CD4-positive, CD25-positive, alpha-beta regulatory T cell (primary cell): ENCODE measurements at places on chromosomes 11 and 22.

DNA sequence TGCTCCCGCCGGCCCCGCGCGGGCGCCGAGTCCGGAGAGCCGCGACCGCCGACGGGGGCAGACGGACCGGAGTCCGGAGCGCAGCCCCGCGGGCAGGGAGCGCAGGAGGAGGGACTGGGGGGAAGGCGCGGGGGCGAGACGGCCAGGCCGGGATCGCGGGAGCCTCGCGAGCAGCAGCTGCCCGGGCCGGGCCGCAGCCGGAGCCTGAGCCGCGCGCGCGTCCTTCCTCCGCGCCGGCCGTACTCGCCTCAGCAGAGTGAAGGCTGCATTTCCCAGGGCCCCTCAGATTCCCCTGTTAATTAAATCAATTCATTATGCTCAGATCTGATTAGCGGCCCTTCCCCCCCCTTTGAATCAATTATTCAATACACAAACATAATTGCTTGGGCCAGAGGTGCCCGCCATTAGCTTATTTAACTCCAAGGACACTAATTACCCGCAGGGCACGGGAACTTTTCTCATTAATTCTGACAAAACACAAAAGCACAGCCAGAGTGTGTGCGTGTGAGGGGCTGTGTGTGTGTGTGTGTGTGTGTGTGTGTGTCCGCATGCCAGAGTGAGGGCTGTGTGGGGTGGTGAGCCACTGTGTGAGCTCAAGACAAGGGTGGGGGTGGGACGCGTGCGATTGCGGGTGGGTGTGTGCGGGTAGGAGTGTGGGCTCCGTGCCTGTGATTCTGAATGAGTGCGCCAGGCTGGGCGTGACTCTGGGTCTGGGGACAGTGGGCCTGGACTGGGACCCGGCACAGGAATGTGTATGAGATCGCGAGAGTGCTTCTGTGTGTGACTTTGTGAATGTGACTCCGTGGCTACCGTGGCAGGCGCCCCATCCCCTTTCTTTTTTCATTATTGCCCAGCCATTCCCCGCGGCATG, 5.1 kb upstream of the LMO1 start:
- no peak for DNase-seq
- H3K36me3 ChIP-seq = no peaks in the 10 kb centered on the region
- H3K4me3 ChIP-seq = no peak overlapping the region
- H3K27me3 ChIP-seq = peaks cover 22% of the 10 kb centered on the region
- H3K4me1 ChIP-seq = peaks cover 12% of the 10 kb centered on the region
- H3K27ac ChIP-seq = no peak overlapping the region

DNA sequence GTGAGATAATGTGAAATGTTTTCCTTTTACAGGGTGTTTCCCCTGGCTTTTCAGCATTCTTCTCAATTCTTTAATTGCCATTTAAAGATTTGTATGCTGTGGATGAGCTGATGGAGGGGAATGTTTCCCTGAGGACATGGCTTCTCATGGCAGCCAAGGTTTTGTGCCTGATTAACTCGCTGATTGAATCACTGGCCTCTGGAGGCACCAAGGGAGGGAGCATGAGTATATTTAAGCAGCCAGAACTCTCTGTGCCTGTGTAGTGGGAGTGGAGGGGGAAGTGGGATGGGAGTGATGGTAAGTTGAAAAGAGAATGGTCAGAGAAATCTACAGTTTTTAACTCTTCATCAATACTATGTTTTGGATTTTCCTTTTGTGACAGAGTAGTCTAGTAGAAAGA, 88.7 kb downstream of the STIM1 start:
- peak overlapping the region; percentile 39 for H3K4me3 ChIP-seq
- no peaks in the 10 kb centered on the region for H3K36me3 ChIP-seq
- DNase-seq = no peak

DNA sequence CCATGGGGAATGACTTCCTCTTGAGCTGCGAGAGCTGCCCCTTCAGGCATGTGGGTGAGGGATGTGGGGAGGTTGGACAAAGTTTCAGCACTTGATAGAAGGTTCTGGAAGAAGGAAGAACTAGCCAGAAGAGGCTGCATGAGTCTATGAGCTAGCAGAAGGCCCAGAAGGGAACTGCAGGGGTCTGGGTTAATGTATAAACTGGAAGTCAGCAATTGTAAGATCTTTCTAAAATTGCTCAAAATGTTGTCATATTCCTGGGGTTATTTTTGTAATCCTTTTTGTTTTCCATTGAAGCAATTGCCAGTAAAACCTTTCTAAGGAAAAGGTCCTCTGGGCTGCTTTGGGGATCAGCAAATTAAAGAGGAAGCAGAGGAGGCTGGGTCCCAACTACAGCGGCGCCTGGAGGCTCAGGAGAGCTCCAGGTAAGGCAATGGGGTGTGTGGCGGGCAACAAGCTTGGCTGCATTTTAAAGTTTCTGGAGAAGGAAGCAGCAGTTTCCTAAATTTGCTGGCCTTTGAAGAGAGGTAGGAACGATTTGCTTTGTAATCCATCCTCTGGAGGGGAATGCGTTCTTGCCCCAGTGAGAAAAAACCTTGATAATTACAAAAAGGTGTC, 29.2 kb downstream of the ADAMTS15 start:
- no peaks in the 10 kb centered on the region for H3K4me1 ChIP-seq
- no peaks in the 10 kb centered on the region for H3K27me3 ChIP-seq
- H3K36me3 ChIP-seq = no peaks in the 10 kb centered on the region
- no peak for DNase-seq
- H3K27ac ChIP-seq = no peak overlapping the region

DNA sequence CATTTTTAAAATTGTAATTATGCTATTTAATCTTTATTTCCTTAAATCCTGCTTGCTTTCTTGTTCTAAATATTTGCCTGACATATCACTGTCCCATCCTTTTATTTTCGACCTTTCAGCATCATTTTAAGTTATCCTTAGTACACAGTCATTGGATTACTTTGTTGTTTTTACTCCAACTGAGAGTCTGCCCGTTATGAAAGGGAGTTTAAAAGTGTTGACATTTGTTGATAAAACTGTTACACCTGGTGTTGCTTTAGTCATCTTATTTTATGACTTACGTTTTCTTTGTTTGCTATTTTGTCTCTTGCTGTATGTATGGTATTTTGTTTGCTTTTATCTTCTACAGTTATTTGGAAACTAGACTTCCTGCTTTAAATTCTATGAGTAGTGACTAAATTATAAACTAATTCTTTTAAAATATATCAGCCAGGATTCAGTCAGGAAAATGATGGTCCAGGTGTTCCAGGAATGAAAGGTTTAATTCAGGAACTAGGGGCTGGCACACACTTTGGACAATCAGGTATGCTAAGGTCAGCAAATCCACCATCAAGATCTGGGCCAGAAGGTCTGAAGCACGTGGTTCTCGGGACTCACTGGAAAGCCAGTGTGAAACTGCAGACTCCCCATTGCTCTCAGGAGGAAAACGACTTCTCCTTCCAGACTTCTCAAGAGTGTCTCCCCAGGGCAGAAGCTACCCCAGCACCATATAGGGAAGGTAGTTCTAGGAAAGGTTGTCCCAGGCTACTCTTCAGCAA, 86.0 kb downstream of the RASSF10 start:
- H3K4me3 ChIP-seq = no peak overlapping the region
- no peak overlapping the region for H3K27ac ChIP-seq
- DNase-seq = no peak
- no peaks in the 10 kb centered on the region for H3K36me3 ChIP-seq
- H3K4me1 ChIP-seq = no peaks in the 10 kb centered on the region

DNA sequence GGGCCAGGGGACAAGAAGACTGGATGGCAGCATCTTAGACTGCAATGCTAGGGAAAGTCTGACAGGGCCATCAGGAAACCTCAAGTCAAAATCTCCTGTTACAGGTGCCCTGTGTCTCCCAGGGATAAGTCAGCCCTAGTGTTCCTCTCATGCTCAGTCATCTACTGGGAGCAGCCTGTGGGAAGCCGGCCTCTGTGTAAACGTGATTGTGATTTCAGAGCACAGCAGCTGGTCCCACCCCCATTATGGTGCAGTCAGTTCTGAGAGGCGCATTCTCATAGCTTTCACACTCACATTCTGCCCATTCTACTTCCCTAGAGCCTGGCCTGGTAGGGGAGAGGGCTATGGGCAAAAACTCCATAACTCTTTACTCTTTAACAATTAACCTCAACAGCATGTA, 7.2 kb upstream of the SLN start:
- no peaks in the 10 kb centered on the region for H3K36me3 ChIP-seq
- peaks cover 5% of the 10 kb centered on the region for H3K27me3 ChIP-seq
- H3K4me1 ChIP-seq = no peaks in the 10 kb centered on the region
- H3K4me3 ChIP-seq = no peak overlapping the region
- no peak overlapping the region for H3K27ac ChIP-seq
- no peak for DNase-seq

GRCh38 chr11:60971520-60971919, at the start of gene CD6:
Gene CD6 (plus strand): TSS chr11:60971680. CDS start chr11:60971866, 186 bp downstream.
- peaks cover 57% of the 10 kb centered on the region for H3K4me1 ChIP-seq
- H3K27me3 ChIP-seq = peaks cover 3% of the 10 kb centered on the region
- H3K36me3 ChIP-seq = peaks cover 2% of the 10 kb centered on the region
- peak within 1 kb of the TSS; percentile 92 for H3K4me3 ChIP-seq
- peak within 1 kb of the TSS; percentile 82 for H3K27ac ChIP-seq
- DNase-seq = peak; percentile 39

DNA sequence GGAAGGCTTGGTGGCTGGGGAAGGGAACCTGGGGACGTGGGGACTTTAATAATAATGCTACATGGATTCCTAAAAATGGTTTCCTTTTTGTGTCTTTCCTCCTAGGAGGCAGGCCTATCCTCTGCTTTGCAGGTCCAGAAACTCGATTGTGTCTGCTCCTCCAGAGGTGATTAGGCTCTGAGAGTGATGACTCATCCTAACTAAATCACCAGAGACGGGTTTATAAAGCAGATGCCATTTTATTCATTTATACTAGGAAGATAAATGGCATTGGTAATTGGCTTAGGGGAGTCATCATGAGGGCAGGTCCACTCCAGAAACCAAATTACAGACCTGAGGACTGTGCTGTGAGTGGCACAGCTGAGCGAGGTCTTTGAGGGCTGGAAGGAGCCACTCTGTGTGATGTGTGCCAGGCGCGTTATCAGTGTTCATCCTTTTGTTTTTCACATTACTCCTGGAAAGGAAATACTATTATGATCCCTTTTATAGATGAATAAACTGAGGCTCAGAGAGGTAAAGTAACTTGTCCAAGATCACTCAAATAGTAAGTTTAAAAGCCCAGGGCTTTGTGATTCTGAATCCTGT, 7.1 kb downstream of the NLRX1 start:
- no peak overlapping the region for H3K27ac ChIP-seq
- no peak for DNase-seq
- no peak overlapping the region for H3K4me3 ChIP-seq
- H3K36me3 ChIP-seq = no peaks in the 10 kb centered on the region

- H3K27me3 ChIP-seq = peaks cover 13% of the 10 kb centered on the region
- no peak overlapping the region for H3K27ac ChIP-seq
- no peak for DNase-seq
- no peaks in the 10 kb centered on the region for H3K4me1 ChIP-seq
- H3K4me3 ChIP-seq = no peak overlapping the region
These were observed 18.3 kb downstream of the AMOTL1 start for GRCh38 chr11:94786264-94787126.

DNA sequence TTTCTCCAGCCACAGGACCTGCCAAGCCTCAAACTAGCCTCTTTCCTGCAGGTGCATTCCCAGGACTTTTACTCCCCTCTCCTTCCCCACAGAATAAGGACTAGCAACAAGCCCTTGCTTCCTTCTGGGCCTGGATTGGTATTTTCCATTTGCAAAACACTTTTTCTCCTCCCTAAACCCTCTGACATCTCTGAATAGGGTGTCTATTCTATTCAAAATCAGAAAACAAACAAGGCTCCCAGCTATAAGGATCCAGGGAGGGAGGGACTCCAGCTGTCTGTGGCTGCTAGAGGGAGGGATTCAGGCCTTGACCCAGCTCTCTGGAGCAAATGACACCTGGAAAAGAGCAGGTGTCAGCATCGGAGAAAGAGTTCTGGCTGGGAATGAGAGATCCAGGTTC, 168.5 kb upstream of the BDNF start:
- no peaks in the 10 kb centered on the region for H3K27me3 ChIP-seq
- no peak for DNase-seq
- H3K4me1 ChIP-seq = no peaks in the 10 kb centered on the region
- H3K36me3 ChIP-seq = no peaks in the 10 kb centered on the region

DNA sequence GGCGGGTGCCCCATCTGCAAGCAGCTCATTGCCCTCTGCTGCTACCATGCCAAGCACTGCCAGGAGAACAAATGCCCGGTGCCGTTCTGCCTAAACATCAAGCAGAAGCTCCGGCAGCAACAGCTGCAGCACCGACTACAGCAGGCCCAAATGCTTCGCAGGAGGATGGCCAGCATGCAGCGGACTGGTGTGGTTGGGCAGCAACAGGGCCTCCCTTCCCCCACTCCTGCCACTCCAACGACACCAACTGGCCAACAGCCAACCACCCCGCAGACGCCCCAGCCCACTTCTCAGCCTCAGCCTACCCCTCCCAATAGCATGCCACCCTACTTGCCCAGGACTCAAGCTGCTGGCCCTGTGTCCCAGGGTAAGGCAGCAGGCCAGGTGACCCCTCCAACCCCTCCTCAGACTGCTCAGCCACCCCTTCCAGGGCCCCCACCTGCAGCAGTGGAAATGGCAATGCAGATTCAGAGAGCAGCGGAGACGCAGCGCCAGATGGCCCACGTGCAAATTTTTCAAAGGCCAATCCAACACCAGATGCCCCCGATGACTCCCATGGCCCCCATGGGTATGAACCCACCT, 28.0 kb upstream of the L3MBTL2 start:
- H3K27ac ChIP-seq = no peak overlapping the region
- H3K36me3 ChIP-seq = peaks cover 68% of the 10 kb centered on the region
- H3K27me3 ChIP-seq = no peaks in the 10 kb centered on the region
- DNase-seq = no peak

- no peaks in the 10 kb centered on the region for H3K36me3 ChIP-seq
- DNase-seq = no peak
- H3K4me1 ChIP-seq = no peaks in the 10 kb centered on the region
- H3K27ac ChIP-seq = no peak overlapping the region
- no peak overlapping the region for H3K4me3 ChIP-seq
- no peaks in the 10 kb centered on the region for H3K27me3 ChIP-seq
These were observed 48.7 kb upstream of the TEAD1 start for GRCh38 chr11:12625438-12626071.

- no peak overlapping the region for H3K27ac ChIP-seq
- H3K36me3 ChIP-seq = no peaks in the 10 kb centered on the region
- no peak for DNase-seq
- no peaks in the 10 kb centered on the region for H3K4me1 ChIP-seq
- H3K4me3 ChIP-seq = no peak overlapping the region
- H3K27me3 ChIP-seq = peaks cover 5% of the 10 kb centered on the region
These were observed 43.5 kb upstream of the OR9Q1 start for GRCh38 chr11:57980201-57980600.

DNA sequence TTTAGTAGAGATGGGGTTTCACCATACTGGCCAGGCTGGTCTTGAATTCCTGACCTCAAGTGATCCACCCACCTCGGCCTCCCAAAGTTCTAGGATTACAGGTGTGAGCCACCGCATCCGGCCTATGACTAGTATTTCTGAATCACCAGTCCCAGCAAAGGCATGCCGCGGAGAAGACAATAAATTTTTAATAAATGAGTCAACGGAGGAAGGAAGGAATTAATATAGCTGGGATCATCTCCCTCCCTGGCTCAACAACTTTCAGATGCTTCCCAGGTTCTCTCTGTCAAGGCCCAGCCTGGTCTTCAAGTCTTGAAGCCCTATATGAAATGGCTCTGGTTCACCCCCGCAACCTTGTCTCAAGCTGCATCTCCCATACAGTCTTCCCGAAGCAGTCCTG, 45.7 kb downstream of the CYTH4 start:
- H3K4me3 ChIP-seq = no peak overlapping the region
- H3K36me3 ChIP-seq = no peaks in the 10 kb centered on the region
- no peak overlapping the region for H3K27ac ChIP-seq
- peaks cover 14% of the 10 kb centered on the region for H3K27me3 ChIP-seq
- DNase-seq = no peak
